Stimulated activated naive CD8-positive, alpha-beta T cell treated with anti-CD3 and anti-CD28 coated beads, Interleukin-15, Interleukin-2, amounts not matched to agents 100 U/mL and 50 U/mL, for 24 hours (primary cell): ENCODE measurements at places on chromosomes 3 and 15.

DNA sequence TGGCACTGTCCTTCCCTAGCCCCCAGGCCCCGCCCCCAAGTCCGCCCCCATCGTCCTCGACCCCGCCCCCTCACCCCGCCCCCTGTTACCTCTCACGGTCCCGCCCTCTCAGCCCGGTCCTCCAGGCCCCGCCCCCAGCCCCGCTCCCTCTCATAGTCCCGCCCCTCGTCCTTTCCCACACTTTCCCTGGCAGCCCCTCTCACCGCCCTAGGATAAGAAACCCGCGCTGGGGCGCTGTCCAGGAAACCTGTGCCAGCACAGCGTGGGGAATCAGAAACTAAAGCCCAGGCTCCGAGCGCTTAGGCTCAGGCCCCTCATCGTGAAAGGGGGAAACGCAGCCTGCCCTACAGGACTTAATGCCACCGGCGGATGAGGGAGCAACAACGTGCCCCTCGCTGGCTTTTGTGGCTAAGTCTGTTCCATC lies 20.9 kb downstream of the TRPM1 start:
- peak; percentile 50 for DNase-seq

- no peak for DNase-seq
Observed at GRCh38 chr3:14256046-14256445, 77.4 kb downstream of the LSM3 start.

GRCh38 chr3:150097588-150097890 lies 126.8 kb upstream of the PFN2 start:
- no peak for DNase-seq

GRCh38 chr15:72786242-72786641 lies 2.7 kb upstream of the ADPGK start:
- no peak for DNase-seq

DNA sequence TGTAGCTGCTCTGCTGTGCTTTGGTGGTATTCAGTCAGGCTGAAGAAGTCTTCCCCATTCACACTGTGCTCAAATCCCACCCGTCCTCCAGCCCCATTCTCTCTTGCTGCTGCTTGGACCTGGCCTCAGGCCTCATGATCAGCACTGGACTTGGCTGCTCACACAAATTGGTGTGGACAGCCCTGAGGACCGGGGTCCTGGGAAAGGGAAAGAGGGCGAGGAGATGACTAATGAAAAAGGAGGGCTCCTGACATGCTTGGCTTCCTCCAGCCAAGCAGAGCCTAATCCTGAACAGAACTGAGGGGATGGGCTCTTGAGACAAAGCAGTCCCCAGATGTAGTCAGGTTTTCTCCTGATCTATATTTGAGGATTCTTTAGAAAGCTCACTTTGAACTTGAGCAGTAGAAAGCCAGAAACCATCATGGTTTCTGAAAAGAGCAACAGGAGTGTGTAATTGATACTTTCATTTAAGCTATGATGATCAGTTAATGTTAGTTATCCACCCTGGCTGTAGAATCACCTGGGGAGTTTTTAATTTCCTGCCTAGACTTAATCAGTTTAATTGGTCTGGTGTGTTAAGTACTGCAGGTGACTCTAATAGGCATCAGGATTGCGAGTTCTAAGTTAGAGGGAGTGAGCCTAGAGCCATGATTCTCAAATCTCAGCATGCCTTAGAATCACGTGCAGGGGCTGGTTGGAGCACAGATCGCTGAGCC lies 79.4 kb upstream of the THBS1 start:
- no peak for DNase-seq

GRCh38 chr3:29335438-29335837 lies 54.6 kb downstream of the RBMS3 start:
- no peak for DNase-seq

DNA sequence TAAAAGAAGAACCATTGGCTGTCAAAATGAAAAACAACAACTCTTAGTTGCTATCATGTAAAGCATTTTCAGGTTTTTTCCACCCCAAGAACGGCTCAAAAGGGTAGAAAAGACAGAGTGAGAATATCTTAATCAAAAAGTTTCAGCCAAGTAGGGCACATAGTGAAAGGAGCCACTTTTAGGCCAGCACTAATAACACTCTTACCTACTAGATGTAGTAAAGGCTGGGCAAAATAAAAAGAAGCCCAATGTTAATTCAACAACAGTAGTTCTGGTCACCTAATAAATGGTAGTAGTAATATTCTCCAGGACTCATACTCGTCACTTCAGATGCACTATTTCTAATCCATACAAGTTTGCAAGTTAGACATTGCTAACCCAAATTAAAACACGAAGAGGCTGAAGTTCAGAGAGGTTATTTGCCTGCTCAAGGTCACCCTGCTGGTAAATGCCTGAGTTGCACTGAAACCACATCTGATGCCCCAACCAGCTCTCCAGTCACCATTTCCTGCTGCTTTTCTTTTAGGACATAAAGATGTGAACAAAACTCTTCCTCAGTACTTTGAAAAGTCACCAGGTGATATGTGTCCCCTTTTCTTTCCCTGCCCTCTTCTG lies 7.5 kb downstream of the GOLIM4 start:
- no peak for DNase-seq

DNA sequence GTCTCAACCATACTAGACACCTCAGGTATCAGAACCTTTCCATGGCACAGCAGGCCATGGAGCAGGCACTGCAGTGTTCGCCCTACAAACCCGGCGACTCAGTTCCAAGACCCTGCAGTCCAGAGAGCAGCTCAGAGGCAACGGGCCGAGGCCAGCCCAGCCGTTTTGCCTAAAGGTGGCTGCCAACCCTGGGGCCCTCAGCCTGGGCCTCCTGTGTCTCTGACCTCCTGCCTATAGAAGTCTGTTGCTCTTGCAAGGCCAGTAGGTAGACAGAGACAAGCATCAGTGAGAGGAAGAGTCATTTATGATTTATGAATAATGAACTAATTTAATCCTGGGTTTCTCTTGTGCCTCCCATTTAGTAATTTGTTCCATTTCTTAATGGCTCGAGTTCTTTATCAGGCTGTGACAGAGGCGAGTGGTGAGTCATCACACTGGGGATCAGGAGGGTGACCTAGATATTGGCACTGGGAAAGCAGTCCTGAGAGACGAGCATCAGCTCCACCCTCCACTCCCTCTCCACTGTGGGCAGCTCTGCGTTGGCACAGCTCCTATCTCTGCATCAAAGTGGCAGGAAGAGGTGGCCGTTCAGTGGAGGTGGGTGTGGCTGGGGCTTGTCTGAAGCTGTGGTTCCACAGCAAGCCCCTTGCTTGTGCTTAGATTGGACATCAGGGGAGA lies 79.8 kb downstream of the ABHD5 start:
- peak; percentile 49 for DNase-seq

DNA sequence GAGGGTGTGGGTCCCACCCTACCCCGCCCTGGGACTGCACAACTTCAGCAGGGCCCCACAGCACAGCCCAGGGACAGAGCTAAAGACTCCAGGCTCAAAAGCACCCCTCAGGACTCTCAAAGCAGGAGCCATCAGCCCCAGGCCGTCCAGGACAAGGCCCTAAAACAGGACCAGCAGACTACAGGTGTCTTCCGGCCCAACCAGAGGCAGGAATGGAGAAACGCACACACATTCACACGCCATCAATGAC lies 26.1 kb downstream of the ATRIP start:
- DNase-seq: no peak

- DNase-seq: no peak
Observed at GRCh38 chr15:58552505-58553364, 120.9 kb downstream of the LIPC start.

GRCh38 chr3:116384717-116385116 lies 60.6 kb downstream of the LSAMP start:
- no peak for DNase-seq

- DNase-seq: no peak
Observed at GRCh38 chr15:80105595-80105994, 46.1 kb downstream of the ZFAND6 start.

- no peak for DNase-seq
Observed at GRCh38 chr3:44561076-44561475, 6.1 kb downstream of the ZKSCAN7 start.

GRCh38 chr3:46925585-46925934 lies 48.0 kb downstream of the PTH1R start:
- no peak for DNase-seq

DNA sequence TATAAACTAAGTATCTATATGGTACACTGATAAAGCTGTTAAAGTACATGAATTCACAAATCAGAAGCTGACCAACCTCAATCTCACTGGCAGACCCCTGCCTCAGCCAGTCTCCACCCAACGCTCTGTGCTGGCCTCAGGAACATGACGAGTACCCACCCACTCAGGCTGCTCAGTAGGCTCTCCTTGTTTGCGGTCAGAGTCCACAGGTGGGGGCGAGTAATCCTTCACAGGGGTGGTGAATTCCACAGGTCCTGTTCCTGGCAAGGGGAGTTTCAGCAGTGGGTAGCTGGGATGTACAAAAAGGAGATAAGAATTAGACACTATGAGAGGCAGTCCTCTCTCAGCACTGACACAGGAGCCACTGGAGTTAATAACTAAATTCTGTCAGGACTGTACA lies 40.9 kb downstream of the SCAP start:
- no peak for DNase-seq

- no peak for DNase-seq
Observed at GRCh38 chr3:166071831-166072230, 234.6 kb upstream of the BCHE start.

- no peak for DNase-seq
Observed at GRCh38 chr3:168030577-168030976, 65.1 kb downstream of the GOLIM4 start.

DNA sequence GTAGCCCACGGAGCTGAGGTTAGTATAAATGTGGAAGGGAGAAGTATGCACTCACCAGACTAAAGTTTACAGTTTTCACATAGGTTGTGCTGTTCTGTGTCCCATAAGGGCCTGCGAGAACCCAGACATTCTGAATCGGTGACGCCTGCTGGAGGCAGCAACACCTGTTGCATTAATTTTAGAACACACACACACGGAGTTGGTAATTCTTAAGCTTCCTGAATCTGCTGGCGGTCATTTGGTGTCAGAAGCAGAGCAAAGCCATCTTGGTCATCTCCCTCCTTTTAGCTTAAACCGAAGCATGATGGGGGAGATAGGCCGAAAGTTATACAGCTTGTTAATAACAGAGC lies 41.1 kb upstream of the AP3B2 start:
- peak; percentile 13 for DNase-seq

DNA sequence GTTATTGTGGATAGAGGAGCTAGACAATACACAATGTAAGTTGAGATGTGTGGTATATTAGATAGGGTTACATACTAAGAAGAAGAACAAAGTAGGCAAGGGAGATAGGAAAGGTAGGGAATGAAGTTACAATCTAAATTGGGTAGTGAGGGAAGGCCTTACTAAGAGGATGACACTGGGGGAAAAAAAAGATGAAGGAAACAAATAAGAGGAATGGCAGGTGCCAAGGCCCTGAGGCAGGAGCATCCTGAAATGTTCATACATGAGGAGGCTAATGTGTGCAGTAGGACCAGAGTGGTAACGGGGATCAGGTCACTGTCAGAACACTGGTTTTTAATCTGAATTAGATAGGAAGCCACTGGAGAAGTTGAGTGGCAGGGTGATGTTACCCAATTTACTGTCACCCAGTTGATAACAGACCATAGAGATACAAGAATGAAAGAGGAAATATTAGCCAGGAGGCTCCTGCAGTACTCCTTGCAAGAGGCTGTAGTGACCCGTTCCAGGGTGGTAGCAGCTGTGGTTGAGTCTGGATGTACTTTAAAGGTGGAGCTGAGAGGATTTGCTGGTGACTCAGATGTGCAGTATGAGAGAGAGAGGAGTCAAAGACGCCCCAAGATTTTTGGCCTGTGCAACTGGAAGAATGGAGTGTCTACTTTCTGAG lies 14.4 kb downstream of the RTP1 start:
- no peak for DNase-seq

GRCh38 chr15:50828610-50829206 lies 63.2 kb upstream of the SPPL2A start:
- no peak for DNase-seq

- DNase-seq: no peak
Observed at GRCh38 chr15:55528812-55529211, 20.8 kb upstream of the DNAAF4 start.

DNA sequence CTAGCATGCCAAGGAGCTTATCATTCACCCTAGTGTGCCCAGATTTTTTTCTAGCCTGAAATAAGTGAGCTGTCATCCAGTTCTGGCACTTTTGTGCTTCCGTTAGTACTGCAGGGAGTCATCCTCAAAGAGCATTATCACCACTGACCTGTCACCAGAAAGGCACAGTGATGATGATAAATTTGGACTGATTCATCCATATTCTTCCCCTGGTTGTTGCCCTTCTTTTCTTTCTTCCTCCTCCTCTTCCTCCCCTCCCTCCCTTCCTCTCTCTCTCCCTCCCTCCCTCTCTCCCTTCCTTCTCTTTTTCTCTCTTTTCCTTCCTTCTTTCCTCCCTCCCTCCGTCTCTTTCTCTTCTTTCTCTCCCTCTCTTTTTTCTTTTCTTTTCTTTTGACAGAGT lies 21.3 kb downstream of the SLC35G2 start:
- no peak for DNase-seq

GRCh38 chr15:61687651-61688050 lies 372.6 kb downstream of the VPS13C start:
- no peak for DNase-seq

GRCh38 chr3:148459931-148460513 lies 237.7 kb upstream of the AGTR1 start:
- no peak for DNase-seq

- peak; percentile 67 for DNase-seq
Observed at GRCh38 chr3:101828691-101829436, 20.4 kb upstream of the NFKBIZ start.

- no peak for DNase-seq
Observed at GRCh38 chr15:69914960-69915359, 182.8 kb downstream of the TLE3 start.

- DNase-seq: no peak
Observed at GRCh38 chr3:159025733-159026132, 223.9 kb downstream of the MFSD1 start.

- no peak for DNase-seq
Observed at GRCh38 chr15:39976291-39977274, 42.7 kb downstream of the EIF2AK4 start.

DNA sequence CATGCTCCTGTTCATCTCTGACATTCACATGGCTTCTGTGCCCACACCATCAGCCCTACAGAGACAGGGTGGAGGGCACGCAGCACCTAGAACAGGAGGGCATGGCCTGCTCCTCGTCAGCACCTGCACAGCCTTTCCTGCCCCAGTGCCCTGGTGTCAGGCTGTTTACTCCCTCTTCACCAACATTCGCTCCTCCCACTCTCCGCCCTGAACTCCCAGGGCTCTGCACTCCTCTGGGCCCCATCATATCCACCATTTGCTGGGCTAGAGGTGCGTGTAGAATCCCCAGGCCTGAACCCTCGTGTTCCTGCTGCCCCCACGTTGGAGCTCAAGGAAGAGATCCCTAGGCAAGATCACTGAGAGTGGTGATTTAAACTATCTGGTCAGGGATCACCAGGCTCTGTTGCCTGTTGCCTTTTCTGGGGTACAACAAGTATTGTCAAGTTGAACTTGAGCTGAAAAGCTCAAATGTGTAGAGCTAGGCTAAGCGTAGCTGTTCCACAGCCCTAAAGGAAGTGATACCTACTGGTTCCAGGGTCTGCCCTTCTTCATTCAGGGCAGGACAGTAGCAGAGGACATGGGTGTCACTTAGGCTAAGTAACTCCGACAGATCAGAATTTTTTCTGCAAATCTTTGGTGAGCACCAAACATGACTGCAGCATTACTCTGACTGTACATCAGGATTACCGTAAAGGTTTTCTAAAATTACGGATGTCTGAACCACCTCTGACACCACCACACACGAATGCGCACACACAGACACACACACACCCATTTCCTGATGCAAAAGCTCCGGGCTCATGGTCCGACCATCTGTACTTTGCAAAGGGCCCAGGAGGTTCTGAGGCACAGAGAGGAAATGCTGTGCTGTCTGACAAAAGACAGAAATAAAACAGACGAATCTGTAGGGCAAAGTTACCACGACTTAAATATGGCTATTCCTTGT lies 43.7 kb upstream of the GNB5 start:
- DNase-seq: peak; percentile 30
